ENCODE measurements at places on chromosomes 5 and 9.

DNA sequence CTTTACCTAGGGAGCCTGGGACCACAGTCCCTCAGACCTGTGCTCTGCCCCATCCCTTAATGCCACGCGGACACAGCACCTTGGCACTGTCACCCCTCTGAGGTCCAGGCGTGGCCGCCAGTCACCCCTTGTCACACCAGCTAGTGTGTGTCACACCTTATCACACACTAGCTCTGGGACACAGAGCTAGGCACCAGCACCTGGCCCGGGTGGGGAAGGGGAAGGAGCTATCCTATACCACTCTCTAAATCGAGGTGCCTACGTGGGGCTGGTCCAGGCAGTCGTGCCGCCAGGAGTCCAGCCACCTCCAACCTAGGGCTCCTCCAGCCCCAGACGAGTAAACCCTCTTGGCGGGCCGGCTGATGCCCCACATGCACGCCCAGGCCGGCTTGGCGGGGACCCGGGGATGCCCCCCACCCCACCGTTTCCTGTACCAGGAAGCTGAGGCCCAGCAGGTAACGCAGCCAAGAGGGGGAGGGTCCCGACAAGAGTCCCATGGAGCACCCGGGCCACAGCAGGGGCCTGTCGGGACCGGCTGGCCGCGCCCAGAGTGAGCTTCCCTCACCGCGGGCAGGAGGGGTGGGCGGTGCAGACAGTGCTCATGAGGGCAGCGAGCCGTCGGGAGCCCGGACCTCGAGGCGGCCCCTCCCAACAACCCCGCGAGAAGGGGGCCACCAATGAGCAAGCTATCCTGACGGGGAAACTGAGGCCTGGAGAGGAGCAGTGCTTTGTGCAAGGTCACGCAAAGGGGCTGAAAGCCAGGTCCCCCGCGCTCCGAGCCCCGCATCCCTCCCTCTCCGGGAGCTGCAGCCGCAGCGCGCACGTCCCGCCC lies 550 bp downstream of the CORO2A start:
- DNase-seq, result peak; percentile 33

DNA sequence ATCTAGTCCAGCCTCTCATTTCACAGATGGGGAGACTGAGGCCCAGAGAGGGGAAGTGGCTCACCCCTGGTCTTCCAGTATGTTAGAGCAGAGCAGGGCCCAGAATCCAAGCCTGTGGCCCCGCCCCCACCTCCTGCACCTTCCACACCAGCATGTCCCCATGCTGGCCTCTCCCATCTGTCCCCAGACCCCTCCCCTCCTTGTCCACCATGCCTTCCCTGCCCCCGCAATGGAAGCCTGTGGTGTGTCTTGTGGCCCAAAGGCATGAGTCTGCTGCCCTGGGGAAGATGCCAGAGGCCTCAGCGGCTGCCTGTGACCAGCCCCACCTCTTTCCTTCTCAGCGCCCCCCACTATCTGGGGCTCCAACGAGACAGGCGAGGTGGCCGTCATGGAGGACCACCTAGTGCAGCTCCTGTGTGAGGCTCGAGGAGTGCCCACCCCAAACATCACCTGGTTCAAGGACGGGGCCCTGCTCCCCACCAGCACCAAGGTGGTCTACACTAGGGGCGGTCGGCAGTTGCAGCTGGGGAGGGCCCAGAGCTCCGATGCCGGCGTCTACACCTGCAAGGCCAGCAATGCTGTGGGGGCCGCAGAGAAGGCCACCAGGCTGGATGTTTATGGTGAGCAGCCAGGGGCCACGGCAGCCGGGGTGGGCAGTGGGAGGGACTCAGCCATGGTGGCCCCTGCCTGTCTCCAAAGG lies 87.2 kb downstream of the HMCN2 start:
- no peak for DNase-seq

DNA sequence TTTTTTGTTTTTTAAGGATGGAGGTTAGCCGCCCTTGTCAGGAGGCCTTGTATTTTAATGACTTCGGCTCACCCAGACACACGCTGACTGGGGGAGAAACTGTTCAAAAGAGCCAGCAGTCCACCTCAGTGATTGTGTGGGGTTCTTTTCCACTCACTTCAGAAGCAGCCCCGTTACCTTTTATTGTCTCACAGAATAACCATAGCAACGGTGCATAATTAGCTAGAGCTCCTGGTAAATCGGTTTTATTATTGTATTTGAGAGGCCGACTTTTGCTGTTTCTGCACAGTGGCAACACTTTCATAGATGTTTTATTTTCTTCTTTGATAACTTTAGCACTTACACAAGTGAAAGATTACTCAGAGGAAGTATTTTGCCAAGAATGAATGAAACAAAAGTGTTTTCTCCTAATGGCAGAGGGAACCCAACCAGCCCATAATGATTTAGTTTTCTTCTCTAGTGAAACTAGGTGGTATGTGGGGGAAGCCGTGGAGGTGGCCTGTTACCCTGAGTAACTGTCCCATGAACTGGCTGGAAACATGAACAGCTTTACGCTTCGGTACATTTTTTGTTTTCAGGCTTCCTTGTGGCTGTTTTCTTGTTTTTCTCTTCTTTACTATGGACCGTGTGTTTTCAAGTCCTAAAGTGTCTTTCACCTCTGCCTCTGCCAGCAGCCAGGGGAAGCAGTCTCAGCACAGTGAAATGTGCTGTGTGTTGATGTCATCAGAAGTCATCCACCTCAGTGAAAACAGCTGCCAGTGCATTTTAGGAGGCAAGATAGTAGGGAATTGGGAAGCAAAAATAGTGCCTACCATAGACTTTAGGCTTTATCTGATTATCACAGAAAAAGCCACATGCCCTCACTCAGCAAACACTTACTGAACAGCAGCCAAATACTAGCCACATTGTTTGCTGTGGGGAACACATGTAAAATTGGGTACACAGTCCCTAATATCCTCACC lies 414.7 kb downstream of the KDM4C start:
- DNase-seq, result no peak

DNA sequence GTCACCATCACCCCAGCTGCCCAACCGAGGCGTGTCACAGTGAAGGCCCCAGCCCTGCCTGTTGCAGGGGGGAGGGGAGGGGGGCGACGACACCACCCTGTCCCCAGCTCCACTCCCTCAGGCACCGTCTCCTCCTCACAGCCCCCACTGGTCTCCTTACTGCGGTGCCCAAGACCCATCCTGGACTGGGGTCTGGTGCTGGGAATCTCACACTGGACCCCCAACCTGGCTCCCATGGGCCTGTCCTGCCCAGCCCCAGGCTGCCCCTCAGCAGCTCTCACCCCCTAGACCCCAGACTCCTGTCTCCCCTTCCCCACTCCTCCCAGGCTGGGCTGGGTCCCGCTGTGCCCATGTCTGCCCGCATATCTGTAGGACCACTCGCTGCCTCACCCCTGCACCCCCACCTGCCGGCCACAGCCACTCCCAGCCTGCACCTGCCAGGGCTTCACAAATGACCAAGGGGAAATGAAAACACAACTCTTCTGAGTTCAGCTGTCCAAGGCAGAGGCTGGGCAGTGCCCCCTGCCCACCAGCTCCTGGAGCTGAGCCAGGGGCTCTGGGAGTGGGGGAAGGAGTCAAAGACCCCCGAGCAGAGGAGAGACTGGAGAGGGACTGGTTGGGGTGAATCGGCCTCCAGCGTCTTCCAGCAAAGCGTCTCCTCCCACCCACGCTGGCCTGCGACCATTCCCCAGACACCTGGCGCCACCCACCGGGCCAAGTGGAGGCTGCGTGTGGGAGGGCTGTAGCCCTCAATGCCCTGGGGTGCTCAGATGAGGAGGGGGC lies 32.6 kb upstream of the EGFL7 start:
- DNase-seq, result peak; percentile 55

DNA sequence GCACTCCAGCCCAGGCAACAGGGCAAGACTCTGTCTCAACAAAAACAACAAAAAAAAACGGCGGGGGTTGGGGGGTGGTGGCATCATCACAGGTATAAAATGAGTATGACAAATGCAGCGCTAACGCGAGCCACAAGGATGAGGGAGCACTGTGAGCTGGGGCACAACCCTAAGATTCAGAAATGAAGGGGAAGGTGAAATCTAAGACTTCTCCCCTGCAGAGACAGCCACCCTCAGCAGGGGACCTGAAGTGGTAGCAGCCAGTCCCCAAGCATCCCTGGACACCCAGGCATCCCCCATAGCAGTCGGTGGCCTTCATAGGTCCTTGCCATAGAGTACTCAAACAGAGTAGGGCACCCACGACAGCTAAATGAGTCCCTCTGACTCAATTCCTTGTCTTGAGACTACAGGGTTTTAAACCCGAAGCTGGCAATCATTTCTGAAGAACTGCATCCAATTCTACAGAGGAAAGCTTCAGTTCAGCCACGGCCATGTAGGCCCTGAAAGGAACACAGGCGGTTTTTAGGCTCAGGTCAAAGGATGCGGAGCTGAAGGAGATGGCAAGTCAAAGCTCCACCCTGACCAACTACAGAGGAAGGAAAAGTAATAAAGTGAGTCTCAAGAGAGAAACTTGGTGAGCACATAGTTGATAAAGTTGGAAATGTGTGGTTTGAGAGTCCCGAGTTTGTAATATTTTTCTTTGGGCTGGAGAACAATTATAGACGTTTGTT lies 50.3 kb downstream of the MYO10 start:
- no peak for DNase-seq
